Naive thymus-derived CD8-positive, alpha-beta T cell (primary cell): ENCODE measurements at places on chromosomes 1 and 21. TPM values are rescaled to one million over a fixed set of nuclear protein-coding genes. Genes with fewer than 3 reads are reported as not detected.

DNA sequence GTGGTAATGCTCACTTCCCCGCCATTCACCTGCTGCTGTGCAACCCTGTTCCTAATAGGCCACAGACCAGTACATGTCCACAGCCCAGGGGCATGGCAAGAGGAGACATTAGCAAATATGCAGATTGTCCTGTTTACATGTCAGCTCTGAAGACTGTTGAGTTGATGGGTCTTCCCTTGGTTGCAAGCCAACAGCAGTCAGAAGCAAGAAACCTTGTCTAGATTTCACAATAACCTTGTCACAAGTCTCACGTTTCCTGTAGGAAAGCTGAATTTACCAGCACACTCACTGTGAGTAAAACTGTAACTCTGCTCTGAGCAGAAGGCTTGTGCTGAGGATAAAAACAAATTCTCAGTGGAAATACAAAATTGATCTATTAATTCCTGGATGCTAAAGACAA lies 195.1 kb downstream of the HLX start:
- no peak for DNase-seq

GRCh38 chr1:48442864-48443619 lies 29.0 kb downstream of the SPATA6 start:
- DNase-seq = no peak

DNA sequence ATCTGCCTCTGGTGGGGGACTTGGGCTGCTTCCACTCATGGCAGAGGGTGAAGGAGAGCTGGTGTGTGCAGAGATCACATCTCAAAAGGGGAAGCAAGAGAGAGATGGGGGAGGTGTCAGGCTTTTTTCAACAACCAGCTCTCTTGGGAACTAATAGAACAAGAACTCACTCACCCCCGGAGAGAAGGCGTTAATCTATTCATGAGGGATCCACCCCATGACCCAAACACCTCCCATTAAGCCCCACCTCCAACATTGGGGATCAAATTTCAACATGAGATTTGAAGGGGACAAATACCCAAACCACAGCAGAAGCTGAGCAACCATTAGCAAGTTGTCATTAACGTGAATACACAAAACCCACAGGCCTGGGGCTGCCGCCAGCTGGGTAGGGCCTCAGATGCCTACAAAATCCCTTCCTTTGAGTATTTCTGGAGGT lies 12.0 kb upstream of the VWA5B1 start:
- no peak for DNase-seq

SYT6 gene
- total RNA-seq = not detected

CDCA8 gene
- 1.0 TPM for total RNA-seq

RGS13 gene
- not detected for total RNA-seq

AVPR1B gene
- not detected for total RNA-seq
